ENCODE measurements at places on chromosomes 1 and 21.

DNA sequence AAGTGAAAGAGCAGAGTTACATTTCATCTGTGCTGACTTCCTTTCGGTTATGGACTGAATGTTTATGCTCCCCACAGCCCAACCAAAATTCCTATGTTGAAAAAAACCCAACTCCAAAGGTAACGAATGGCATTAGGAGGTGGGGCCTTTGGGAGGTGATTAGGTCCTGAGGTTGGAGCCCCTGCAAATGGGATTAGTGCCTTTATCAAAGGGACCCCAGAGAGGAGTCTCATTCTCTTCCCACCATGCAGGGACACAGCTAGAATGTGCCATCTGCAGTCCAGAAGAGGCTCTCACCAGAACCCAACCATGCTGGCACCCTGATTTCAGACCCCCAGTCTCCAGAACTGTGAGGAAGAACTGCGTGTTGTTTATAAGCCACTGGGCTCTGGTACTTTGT is 199.3 kb downstream of the TOMM20 start:
- no peak for DNase-seq

DNA sequence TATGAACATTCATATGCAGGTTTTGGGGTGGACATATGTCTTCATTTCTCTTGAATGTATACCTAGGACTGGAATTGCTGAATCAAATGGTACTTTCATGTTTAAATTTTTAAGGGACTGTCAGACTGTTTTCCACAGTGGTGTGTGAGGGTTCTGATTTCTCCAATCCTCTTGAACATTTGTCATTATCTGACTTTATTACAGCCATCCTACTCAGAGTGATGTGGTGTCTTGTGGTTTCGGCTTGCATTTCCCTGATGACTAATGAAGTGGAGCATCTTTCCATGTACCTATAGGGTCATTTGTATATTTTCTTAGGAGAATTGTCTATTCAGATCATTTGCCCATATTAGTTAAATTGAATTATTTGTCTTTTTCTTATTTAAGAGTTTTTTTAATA is 35.4 kb upstream of the ZNF281 start:
- DNase-seq = no peak

- peak; percentile 94 for DNase-seq
Measured at GRCh38 chr1:212455803-212456528, 23.2 kb downstream of the NENF start.

DNA sequence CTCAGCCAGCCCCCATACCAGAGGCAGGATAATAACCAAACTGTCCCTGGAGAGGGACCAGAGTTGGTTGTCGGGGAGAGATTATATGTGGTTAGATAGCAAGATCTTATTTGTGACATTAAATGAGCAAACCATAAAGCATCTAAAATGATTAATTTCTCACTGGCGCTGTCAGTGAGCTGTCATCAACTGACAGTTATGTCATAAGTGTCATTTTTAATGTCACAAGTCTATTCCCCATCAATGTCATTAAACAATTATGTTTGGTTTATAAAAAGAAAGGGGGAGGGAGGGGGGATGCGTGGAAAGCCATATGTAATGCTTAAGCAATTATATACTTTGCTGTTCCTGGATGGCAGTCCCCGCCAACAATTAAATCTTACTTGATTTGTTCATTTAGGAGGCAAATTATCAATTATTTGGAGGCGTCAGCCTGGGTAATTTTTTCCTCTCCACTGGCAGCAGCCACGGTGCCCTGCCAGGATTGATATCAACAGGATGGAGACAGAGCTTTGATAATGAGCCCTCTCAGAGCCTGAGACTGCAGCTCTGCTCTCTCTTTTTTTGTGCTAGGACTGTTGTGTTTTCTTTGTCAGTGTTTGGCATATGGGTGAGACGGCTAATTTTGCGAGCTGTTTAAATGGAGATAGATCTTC is 333.6 kb upstream of the CAMK1G start:
- no peak for DNase-seq

GRCh38 chr1:31413405-31414001 is 490 bp downstream of the SERINC2 start:
- DNase-seq = peak; percentile 90

DNA sequence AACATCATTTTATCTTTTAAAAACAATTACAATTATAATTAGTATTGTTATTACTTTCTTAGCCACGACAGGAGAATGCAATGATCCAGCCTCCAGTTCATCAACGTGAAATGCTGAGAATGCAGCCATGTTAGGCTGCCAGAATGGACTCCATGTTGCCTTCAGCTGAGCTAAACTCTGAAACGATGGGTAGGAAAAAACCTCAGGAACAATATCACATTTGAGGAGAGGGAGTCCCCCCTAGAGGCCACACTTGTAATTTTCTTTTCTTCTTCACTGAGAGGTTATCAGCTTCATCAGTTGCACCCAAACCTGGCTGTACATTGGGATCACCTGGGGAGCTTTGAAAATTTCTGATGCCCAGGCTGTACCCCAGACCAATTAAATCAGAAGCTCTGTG is 34.6 kb upstream of the DNAH14 start:
- DNase-seq = no peak

GRCh38 chr1:85273397-85273796 is 3.0 kb downstream of the BCL10 start:
- DNase-seq = no peak

DNA sequence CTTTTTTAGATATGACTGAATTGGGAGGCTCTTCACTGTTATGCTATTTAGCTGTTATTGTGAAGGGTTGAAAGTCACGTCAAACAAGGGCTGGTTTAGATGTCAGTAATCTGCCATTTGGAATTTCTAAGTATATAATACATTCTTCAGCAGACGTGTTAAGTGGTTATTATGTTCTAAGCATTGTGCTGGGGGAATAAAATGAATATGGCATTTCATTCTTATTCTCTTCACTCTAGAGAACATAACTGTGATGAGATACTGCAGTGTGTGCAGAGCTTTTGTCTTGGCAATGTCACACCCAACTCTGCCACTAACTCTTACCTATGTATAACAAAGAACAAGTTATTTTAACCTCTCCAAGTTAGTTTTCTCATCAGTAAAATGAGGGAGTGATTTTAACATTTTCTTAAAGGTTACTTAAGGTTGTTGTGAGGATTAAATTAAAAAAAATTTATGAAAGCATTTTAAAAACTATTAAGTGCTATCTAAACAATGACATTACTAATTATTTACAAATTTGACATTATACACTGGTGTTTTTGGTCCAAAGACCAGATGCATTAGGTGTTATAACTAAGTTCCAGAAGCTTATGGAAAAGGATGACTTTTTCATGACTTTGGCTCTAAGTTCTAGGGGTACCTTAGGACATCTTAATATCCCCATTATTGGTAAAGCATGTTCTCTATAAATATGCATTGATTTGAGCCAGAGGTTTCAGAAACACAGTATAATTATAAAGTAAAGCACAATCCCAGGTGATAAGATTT is 58.3 kb downstream of the SLC30A7 start:
- DNase-seq = no peak

DNA sequence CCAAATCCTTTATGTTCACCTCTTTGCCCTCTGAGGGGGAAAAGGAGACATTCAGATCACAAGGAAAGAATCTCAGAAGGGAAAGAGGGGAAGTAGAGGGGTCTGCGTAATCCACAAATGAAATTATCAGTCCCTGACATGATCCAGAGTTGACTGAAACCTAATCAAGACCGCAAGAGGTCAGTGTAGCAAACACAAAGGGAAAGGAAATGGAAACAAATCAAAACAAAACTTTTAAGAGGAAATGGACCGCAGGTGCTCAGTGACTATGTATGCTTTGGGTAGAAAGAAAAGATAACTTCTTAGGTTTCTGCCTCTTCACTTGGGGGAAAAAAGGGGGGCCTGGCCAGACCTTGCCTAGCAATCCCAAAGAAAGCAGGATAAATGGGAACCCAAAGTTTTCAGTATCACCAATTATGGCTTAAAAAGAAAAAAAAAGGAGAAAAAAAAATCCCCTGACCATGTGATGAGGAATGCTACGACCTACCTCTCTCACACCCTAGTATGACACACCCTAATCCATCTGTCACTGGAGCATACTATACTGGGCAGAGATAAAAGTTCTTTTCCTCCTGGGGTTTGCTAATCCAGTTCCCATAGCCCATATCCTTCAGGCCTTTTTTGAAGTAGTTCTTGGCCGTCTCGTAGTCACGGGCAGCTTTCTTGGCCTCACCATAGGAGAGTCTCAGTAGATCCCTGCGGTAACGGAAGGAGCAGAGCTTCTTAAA is 16.9 kb downstream of the CHRNB2 start:
- DNase-seq = no peak

DNA sequence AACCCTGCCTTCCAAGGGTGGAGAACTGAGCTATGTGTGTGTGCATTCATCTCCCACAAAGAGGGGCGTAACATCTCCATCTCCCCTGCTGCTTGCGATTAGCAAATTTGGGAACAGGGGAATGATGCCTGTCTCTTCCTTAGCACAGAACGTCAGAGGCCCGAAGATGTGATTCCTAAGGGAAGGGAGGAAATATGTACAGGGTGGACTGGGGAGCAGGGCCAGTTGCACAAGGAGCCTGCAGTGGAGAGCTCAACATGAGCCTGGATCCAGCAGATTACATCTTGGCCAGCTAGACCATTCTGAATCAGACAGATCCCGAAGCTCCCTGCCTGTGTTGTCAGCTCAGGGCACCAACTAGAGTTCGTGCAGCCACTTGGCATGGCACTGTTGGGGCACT is 118.1 kb downstream of the NGF start:
- no peak for DNase-seq

DNA sequence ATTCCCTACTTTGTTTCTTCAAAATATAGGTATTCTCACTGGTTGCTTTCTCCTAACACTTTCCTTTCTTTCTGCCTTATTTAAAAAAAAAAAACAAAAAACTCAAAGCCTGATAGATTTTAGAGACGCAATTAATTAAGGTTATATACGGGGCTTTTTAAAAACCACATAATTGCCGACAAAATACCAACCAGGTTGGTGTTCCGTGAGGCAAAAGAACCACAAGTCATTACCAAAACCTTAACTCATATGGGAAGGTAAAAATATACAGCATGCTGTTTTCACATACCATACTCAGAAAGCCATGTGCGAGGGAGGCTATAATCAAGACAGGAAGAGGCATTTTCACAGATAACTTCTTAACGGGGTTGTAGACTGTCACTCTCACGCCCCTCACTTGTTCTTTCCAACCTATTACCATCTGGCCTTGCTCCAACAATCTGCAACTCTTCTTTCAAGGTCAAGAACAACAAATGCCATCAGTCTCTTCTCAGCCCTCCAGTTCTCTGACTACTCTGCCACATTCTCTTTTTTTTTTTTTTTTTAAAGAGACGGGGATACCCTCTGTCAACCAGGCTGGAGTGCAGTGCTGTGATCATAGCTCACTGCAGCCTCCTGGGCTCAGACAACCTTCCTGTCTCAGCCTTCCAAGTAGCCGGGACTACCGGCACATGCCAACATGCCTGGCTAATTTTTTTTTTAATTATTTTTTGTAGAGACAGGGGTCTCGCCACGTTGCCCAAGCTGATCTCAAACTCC is 102.6 kb downstream of the APP start:
- DNase-seq = no peak

DNA sequence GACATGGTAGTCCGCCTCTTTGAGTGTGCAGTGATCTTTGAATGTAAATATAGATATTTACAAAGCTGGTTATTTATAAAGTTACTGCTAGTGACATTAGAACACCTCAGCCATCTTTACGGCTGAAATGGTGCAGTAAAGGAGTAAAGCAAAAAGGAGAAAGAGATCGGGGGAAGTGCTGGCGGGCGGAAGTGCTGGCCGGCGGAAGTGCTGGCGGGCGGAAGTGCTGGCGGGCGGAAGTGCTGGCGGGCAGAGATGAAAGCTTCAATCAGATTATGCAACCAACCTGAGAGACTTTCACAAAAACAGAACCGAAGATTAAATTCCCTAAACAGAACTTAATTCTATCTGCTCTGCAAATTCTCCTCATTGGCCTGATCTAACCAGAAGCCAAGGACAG is 1.4 kb upstream of the OR14A16 start:
- DNase-seq = no peak

- no peak for DNase-seq
Measured at GRCh38 chr1:119988306-119989062, 81.0 kb downstream of the NOTCH2 start.

GRCh38 chr1:201559679-201560162 is 20.8 kb downstream of the NAV1 start:
- peak; percentile 93 for DNase-seq
